CD4-positive, alpha-beta T cell treated with Interleukin-2 at 100 ng/mL for 4 hours (primary cell): ENCODE measurements at places on chromosomes 11 and 22.

DNA sequence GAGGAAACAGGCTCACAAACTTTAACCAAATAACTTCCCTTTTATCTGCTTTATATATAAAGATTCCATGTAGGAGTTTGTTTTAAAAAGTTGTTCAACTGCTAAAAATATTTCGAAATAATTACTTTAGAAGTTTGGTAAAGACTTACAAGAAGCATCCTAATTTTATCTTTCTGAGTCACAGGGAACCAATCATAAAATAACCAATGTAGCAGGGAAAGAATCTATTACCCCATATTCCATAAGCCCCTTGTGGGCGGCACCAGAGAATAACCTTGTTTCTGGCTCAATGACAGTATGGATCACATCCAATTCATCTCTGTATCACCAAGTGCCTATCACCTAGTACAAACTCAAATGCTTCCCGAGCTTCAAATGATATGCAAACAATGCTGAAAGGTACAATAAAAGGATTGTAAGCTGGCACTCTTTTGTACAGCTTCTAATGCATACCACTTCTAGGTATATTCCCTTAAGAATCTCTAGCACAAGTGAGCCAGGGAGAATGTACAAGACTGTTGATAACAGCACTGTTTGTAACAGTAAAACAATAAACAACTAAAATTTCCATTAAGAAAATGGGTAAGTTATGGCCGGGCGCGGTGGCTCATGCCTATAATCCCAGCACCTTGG is 158.4 kb downstream of the ATG16L2 start:
- no peak for DNase-seq

DNA sequence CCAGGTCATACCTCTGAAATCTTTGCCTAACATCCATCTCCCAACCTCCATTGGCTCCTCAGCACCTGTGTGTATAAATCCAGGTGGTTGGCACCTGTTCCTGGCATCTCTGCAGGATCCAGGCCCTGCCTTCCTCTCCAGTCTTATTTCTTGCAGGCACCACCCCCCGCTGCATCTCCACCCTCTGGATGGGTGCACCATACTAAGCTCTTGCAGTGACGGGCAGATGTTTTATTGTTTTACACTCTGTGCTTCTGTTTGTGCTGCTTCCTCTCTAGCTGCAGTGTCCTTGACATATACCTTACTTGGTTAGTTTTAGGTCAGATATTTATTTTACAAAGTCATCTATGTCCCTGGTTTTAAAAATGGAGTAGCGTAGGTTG is 102.6 kb downstream of the TBC1D22A start:
- DNase-seq = no peak

- DNase-seq = no peak
Observed at GRCh38 chr22:43387815-43388214, 24.0 kb upstream of the MPPED1 start.

GRCh38 chr22:32232191-32232830 is 22.8 kb downstream of the SLC5A4 start:
- no peak for DNase-seq

GRCh38 chr11:44229624-44230023 is 80.3 kb downstream of the ALX4 start:
- no peak for DNase-seq

- DNase-seq = peak; percentile 7
Observed at GRCh38 chr22:42961810-42962209, 53.1 kb downstream of the PACSIN2 start.

- no peak for DNase-seq
Observed at GRCh38 chr22:47089796-47090460, 327.5 kb downstream of the TBC1D22A start.

GRCh38 chr11:8440649-8441048 is 153.4 kb downstream of the STK33 start:
- DNase-seq = no peak

GRCh38 chr11:127042445-127042844 is 41.9 kb upstream of the KIRREL3 start:
- DNase-seq = no peak

- no peak for DNase-seq
Observed at GRCh38 chr11:119416606-119417580, 6.1 kb downstream of the THY1 start.

GRCh38 chr11:40732132-40732531 is 727.3 kb downstream of the LRRC4C start:
- DNase-seq = no peak

DNA sequence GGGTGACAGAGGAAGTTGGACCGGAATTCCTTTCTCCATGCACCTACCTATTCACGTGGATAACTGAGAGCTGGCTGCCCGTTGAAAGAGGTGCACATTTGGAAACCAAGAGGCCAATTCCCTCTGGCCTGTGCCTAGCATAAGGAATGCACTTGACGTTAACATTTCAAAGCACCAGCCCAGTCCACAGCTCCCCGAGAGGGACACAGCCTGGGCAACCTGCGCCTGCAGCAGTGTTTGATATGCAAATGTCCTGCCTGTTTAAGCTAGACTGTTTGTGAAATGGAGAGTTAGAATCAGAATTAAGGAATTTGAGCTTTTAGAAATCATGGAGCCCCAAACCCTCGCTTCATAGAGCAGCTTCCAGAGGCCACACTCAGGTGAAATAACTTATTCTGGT is 126.1 kb downstream of the DSCAML1 start:
- no peak for DNase-seq

GRCh38 chr11:26947904-26948639 is 45.8 kb upstream of the FIBIN start:
- DNase-seq = no peak

DNA sequence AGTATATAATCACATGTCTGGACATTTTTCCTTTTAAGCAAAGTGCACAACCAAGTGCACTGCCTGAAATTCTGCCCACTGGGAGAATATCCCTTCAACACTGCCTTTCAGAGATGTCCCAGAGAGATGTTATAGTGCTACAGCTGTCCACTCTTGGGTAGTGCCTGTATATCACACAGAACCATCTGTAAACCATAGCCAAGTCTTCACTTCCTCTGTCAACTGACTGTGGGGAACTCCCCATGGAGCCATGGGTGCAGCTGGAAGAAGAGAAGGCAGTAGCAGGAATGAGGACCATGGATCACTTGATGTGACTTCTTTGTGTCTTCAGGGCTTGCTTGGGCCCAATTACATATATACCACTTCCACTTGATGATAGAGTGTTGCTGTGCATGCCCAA is 44.6 kb upstream of the LIN7C start:
- no peak for DNase-seq

DNA sequence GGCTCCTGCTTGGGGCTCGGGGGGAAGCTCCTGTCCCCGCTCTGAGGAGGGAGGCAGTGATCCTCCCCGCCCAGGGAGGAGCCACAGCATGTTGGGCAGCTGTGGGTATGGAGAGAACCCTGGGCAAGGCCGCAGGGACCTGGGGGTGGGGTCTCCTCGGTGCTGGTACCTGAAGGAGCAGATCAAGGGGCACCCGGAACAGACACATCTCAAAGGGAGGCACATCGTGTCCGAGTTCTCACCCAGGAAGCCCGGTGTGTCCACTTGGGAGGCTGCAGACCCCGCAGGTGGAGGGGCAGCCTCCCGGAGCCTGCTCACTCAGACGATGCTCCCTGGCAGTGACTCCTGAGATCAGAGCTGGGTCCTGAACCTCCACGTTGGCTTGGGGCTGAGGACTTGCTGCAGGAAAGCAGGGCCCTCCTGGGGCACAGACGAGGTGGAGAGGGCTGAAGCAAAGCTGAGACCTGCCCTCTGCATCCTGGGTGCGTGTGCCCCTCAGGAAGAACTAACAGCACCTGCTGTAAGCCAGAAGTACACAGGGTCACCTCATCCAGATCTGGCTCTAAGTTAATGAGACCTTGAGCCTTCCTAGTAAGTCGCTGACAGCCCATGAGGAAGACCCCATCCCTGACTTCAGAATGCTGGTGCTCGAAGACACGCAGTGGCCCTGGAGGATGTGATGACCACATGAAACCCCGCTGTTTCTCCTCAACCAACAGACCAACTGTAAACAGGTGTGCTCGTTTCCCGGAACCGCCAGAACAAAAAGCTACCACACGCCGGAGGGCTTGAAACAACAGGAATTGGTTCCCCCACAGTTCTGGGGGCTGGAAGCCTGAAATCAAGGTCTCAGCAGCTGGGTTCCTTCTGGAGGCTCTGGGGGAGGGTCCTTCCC is 5.9 kb upstream of the OSBPL5 start:
- DNase-seq = no peak

DNA sequence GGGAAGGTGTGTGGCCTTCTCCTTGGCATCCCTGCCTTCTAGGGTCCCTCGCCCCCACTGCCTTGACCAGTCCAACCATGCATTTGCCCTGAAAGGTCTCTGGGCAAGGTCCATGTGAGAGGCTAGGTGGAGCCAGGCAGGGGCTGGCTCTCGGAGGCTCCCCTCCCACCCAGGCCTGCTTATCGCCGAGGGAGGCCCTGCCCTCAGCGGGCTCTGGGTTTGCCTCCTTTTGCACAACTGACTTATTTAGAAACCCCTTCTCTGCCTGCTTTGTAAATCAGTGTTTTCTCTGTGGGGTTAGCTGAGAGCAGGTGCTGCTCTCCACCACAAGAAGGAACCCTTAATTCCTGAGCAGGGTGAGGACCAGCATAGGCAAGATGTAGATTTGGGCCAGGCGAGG is 47.7 kb downstream of the CD82 start:
- DNase-seq = no peak
